Fibroblast of villous mesenchyme (primary cell): ENCODE measurements at places on chromosomes 11 and 22.

- no peak for DNase-seq
These were observed 13.7 kb downstream of the MS4A13 start for GRCh38 chr11:60528934-60529333.

DNA sequence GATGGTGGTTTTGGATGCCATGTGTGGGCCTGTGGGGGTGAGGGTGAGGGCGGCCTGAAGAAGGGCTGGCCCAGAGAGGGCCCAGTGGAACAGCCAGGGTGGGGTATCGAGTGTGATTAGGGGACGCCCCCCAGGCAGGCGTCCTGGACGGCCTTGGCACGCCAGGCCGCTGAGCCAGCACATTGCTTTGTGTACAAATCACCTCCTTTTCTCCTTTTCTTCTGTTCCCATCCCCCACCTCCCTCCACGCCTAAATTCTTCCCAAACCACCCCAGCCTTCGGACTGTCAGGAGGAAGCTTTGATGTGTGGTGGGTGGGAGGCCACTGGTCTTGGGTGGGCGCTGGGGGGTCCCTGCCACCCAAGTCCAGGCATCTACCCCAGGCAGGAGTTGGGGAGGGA lies 7.8 kb upstream of the CD248 start:
- DNase-seq: no peak

DNA sequence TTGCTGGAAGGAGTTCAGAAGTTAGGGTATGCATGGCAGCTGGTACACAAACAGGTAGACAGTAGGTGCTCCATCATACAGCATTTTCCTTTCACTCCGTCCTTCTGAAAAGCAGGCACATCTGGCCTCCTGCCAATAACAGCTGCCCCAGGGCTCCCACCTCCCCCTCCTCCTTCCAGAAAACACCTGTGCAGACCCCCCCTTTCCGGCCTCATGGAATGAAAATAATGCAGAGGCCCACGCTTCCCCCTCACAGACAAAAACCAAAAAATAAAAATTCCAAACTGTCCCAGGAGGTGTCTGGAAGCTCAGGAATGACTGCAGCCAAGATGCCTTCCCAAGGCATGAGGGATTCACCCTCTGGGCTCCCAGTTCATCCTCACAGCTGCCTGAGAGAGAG lies 185.5 kb downstream of the MN1 start:
- DNase-seq: no peak

- peak; percentile 41 for DNase-seq
These were observed 7.3 kb upstream of the NCF4 start for GRCh38 chr22:36853407-36854099.

- peak; percentile 81 for DNase-seq
These were observed at the start of gene PHLDB1 for GRCh38 chr11:118607401-118608359. PHLDB1 (plus strand) TSS chr11:118607615; CDS start chr11:118613837, 6,222 bp downstream.

- no peak for DNase-seq
These were observed 310.2 kb downstream of the DLG2 start for GRCh38 chr11:85316967-85317366.

GRCh38 chr11:108967571-108967970 lies 302.7 kb downstream of the DDX10 start:
- peak; percentile 79 for DNase-seq

DNA sequence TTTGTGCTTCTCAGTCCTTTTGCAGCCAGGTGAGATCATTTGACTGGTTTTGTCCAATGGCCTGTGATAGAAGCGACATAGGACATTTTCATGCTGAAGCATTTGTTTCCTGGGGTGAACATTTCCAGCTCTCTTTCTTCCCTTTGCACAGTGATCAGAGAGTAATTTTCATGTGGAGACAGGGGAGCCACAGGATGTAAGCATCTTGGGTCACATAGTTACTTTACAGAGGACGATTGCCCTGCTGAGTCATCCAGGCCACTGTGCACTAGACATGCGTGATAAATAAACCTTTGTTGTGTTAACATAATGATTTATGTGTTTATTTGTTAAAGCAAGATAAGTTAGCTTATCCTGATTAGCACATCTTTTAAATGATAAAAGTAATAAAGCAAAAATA lies 263.5 kb upstream of the CCDC179 start:
- DNase-seq: peak; percentile 54

- DNase-seq: no peak
These were observed 329.5 kb downstream of the MIAT start for GRCh38 chr22:26986884-26987283.

DNA sequence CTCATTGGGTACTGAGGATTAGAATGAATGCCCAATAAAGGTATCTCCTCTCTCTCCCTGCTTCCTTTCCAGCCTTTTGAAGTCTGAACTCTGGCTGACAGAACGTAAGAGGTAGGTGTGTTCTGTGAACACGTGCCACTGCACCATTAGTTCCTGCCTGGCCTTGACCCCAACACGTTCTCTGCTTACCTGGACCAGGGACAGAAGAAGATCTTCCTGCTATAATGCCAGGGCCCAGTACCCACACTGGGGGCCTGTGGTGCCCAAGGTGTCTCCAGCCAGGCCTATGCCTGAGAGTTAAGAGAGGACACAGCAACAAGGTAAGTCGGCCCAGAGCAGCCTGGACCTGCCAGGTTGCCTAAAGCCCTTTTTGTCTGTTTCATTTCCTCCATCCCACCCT lies 147.7 kb upstream of the TIMP3 start:
- DNase-seq: no peak

GRCh38 chr11:13955971-13956421 lies 6.5 kb upstream of the SPON1 start:
- DNase-seq: peak; percentile 73

DNA sequence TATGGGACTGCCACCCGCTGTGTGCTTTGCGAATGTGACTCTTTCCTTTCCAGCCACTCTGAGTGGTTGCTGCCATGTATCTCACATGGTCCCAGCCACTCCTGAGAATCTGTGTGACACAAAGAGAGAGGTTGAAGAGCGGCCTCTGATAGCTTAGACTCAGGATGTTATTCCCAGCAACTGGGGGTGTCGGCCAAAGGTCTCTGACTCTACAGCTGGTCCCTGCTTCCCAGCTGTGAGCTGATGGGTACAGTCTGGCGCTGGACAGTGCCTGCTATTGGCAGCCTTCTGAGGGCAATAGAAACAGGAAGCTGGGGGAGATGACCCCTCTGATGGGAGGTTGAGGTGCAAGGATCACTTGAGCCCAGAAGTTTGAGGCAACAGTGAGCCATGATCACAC lies 105.1 kb downstream of the RRAS2 start:
- DNase-seq: peak; percentile 13

DNA sequence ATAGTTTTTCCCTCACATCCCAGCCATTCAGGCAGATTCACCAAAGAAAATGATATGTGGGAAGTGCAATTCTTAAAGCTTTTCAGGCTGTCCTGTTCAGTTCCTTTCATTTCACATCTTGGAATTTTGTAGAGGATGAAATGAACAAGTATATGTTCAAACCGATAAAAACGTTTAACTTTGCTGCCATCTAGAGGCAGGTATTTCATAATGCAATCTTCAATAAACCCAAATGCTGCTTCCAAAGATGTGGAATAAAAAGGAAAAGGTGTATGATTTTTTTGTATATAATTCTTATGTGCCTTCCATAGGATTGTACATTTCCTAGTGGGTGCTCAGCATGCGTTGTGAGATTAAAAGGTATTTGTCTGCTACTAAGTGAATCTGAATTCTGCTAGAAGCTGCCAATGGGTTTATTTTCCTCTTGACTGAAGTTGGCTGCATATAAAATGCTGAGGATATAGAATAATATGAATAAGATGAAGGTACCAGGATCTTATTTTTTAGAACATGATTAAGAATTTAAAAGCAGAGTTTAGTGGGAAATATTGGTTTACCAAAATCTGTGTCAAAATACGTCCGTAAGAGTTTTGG lies 199.3 kb downstream of the PGR start:
- DNase-seq: peak; percentile 84
